ENCODE measurements at places on chromosomes 4 and X.

GRCh38 chr4:146488495-146489174 lies 33.1 kb downstream of the SLC10A7 start:
- no peaks in the 10 kb centered on the region for H3K4me1 ChIP-seq
- no peak for DNase-seq
- no peaks in the 10 kb centered on the region for H3K27me3 ChIP-seq
- no peak overlapping the region for H3K4me3 ChIP-seq
- no peak overlapping the region for H3K27ac ChIP-seq

- no peak for DNase-seq
- H3K36me3 ChIP-seq, result no peaks in the 10 kb centered on the region
- no peaks in the 10 kb centered on the region for H3K27me3 ChIP-seq
- H3K4me1 ChIP-seq, result no peaks in the 10 kb centered on the region
- H3K4me3 ChIP-seq, result no peak overlapping the region
- no peak overlapping the region for H3K27ac ChIP-seq
Observed at GRCh38 chr4:183249854-183250253, 70.2 kb downstream of the CLDN22 start.

GRCh38 chrX:6129195-6129594 lies 99.5 kb downstream of the NLGN4X start:
- H3K27ac ChIP-seq, result no peak overlapping the region
- H3K27me3 ChIP-seq, result no peaks in the 10 kb centered on the region
- no peaks in the 10 kb centered on the region for H3K36me3 ChIP-seq
- no peak overlapping the region for H3K4me3 ChIP-seq
- DNase-seq, result no peak
- no peaks in the 10 kb centered on the region for H3K4me1 ChIP-seq

DNA sequence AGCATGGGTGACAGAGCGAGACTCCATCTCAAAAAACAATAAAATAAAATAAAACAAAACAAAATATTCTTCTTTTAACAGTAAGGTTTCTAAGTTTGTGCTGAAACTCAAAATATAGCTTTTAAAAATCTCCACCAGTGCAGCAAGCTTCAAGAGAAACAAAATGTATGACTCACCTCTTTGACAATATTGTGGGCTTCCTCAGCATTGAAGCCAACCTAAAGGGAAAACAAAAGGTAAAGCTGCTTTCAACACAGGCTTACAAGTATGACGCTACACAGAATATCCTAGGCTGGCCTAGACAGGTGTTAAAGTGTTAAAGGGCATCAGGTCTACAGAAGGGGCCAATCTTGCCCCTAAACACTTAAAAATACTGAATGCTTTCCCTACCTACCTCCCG lies 1.2 kb downstream of the DYNLT3 start:
- peak overlapping the region; percentile 95 for H3K27ac ChIP-seq
- no peaks in the 10 kb centered on the region for H3K36me3 ChIP-seq
- no peaks in the 10 kb centered on the region for H3K27me3 ChIP-seq
- no peaks in the 10 kb centered on the region for H3K4me1 ChIP-seq
- DNase-seq, result no peak

DNA sequence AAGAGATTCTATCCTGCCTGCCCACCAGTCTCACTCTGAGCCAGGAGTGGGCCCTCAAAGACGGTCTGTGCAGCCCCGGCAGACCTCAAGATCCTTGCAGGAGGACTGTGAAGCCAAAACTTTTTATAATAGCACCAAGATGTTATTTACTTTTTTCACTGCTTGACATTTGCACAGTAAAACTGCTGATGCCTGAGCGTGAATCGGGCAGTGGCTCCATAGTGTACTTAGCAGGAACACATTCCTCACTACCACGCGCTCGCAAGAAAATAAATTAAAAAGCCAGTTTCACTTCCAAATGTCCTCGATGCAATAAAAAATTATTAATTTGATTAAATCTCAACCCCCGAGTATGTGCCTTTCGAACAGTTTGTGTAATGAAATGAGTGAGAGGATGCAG lies 22.5 kb downstream of the GPM6B start:
- H3K4me1 ChIP-seq, result no peaks in the 10 kb centered on the region
- no peak overlapping the region for H3K27ac ChIP-seq
- H3K36me3 ChIP-seq, result no peaks in the 10 kb centered on the region
- DNase-seq, result no peak
- H3K27me3 ChIP-seq, result no peaks in the 10 kb centered on the region

GRCh38 chrX:104922206-104922621 lies 298.3 kb downstream of the TEX13A start:
- no peaks in the 10 kb centered on the region for H3K36me3 ChIP-seq
- no peak for DNase-seq
- no peak overlapping the region for H3K4me3 ChIP-seq
- H3K27me3 ChIP-seq, result no peaks in the 10 kb centered on the region
- no peaks in the 10 kb centered on the region for H3K4me1 ChIP-seq

DNA sequence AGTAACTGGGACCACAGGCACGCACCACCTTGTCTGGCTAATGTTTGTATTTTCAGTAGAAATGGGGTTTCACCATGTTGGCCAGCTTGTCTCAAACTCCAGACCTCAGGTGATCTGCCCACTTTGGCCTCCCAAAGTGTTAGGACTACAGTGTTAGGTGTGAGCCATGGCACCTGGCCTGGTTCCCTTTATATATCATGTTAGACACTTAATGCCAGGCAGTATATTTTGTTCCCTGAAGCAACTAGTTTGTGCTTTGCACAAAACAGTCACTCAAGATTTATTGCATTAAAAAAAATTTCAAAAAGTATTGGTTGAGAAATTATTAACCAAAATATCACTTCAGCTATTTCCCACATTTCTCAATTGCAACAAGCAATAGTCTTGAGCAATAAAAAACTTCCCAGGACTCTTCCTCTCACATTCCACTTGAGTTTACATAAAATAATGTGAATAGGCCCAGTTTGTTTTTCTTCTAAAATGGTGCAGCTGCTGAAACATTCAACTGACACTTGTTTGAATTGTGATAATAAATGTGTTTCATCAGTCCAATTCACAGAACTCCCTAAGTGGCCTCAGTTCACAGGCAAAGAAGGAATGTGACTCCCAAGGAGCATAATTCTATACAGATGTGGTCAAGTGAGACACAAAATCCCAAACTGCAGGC lies 22.7 kb downstream of the CXCL1 start:
- H3K27me3 ChIP-seq, result no peaks in the 10 kb centered on the region
- DNase-seq, result no peak

DNA sequence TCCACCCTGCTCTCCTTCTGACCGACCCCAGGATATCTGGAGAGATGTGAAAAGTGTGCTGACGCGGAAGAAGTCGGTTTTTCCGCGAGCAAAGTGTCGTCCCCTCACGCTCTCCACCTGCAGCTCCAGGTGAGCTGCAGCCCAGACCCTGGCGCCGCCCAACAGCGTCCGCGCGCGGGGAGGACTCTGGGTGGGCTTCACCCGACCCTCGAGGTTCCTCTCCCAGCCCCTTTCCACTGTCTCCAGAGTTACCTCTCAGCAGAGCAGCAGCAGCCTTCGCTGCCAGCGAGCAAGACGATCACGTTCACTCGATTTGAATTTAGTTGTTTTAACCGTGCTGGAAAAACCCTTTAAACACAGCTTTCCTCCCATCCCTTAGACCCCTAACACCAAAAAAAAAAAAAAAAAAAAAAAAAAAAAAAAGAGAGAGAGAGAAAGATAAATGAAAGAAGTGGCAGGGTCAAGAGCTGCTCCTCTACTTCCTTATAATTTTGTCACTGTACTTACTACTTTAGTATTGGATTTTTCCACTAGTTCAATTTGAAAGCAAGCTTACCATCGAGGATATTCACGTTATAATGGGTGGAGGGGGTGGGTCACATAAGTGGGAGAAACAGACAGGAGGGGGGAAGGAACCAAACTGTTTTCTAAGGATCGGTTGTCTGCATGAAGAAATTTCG lies 758 bp upstream of the NR3C2 start:
- peaks cover 6% of the 10 kb centered on the region for H3K4me1 ChIP-seq
- H3K36me3 ChIP-seq, result no peaks in the 10 kb centered on the region
- H3K4me3 ChIP-seq, result peak overlapping the region; percentile 92
- DNase-seq, result no peak

DNA sequence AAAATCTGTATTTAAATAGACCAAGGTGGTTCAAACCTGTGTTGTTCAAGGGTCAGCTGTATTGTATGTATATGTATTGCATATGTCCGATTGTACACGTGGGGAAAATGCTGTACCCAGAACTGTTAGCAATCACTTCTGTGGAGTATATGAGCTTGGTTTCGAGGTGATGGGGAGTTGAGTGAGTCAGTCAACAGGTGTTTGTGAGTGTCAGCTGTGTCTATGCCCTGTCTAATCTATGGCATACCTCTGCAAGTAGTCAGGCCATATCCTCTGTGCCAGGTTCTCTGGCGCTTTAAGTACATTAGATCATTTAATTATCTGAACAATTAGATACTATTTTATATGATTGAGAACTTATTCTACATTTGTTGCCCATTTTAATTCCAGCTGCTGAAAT lies 7.4 kb downstream of the ZRSR2 start:
- DNase-seq, result no peak
- H3K27ac ChIP-seq, result no peak overlapping the region
- H3K4me3 ChIP-seq, result no peak overlapping the region
- H3K36me3 ChIP-seq, result peaks cover 24% of the 10 kb centered on the region
- no peaks in the 10 kb centered on the region for H3K4me1 ChIP-seq
- H3K27me3 ChIP-seq, result no peaks in the 10 kb centered on the region

DNA sequence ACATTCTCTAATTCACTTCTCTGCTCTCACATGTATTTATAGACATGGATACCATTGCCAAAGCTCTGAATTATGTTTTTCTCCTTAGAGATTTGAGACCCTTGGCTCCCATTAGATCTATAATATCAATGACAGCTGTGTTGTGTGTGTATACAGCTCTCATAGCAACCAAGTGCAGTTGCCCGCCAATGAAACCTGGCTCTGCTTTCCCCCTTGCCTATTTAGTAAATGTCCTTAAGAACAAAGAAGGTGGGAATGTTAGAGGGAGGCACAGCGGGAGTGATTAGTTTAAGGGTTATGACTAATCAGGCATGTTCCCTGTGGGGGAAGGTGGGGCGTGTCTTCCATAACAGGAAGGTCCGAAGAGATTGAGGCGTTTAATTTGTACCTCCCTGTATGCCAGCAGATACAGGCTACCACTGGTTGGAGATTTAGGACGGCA lies 100.5 kb upstream of the TBC1D9 start:
- peaks cover 16% of the 10 kb centered on the region for H3K4me1 ChIP-seq
- no peaks in the 10 kb centered on the region for H3K36me3 ChIP-seq
- DNase-seq, result no peak
- no peaks in the 10 kb centered on the region for H3K27me3 ChIP-seq
- no peak overlapping the region for H3K4me3 ChIP-seq
- peak overlapping the region; percentile 71 for H3K27ac ChIP-seq

DNA sequence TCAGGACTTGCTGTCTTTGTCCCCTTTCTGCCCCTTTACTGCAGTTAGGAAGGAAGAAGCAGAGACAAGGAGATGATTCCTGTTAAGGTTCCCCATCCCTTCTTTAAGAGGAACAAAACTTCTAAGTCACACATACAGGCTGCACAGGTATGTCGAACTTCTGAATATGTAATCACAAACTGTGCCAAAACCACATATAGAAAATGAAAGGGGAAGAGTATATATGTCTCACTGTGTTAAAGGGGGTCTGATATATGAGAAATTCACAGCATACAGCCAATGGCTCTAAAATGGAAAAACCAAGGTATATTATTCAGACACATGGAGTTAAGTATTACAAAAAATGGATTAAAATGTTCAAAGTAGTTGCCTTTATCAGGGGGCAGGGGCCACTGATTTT lies 11.7 kb downstream of the CFAP97 start:
- H3K27me3 ChIP-seq, result no peaks in the 10 kb centered on the region
- H3K4me1 ChIP-seq, result peaks cover 13% of the 10 kb centered on the region
- H3K27ac ChIP-seq, result no peak overlapping the region
- DNase-seq, result no peak

GRCh38 chr4:108622022-108622421 lies 1.6 kb downstream of the RPL34 start:
- H3K36me3 ChIP-seq, result peaks cover 18% of the 10 kb centered on the region
- no peaks in the 10 kb centered on the region for H3K27me3 ChIP-seq
- no peak for DNase-seq
- peaks cover 47% of the 10 kb centered on the region for H3K4me1 ChIP-seq

DNA sequence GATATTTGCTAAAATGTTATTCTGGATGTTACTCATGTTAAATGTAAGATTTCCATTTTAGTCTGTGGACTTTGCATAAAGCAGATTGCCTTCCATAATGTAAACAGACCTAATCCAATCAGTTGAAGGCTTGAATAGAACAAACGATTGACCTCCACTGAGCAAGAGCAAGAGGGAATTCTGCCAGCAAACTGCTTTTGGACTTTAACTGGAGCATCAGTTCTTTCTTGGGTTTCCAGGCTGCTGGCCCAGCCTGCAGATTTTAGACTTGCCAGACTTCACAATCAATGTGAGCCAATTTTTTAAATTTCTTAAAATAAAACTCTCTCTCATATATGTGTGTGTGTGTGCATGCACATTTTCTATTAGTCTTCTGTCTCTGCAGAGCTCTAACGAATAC lies 1248.8 kb downstream of the ADGRL3 start:
- no peak overlapping the region for H3K27ac ChIP-seq
- H3K27me3 ChIP-seq, result no peaks in the 10 kb centered on the region
- no peak for DNase-seq
- no peaks in the 10 kb centered on the region for H3K4me1 ChIP-seq
- H3K4me3 ChIP-seq, result no peak overlapping the region

GRCh38 chr4:150849016-150849415 lies 166.1 kb downstream of the LRBA start:
- H3K4me1 ChIP-seq, result no peaks in the 10 kb centered on the region
- H3K27me3 ChIP-seq, result no peaks in the 10 kb centered on the region
- H3K4me3 ChIP-seq, result no peak overlapping the region
- H3K36me3 ChIP-seq, result peaks cover 68% of the 10 kb centered on the region
- no peak overlapping the region for H3K27ac ChIP-seq

GRCh38 chr4:24980740-24981139 lies 50.0 kb downstream of the LGI2 start:
- DNase-seq, result no peak
- H3K27me3 ChIP-seq, result no peaks in the 10 kb centered on the region
- H3K27ac ChIP-seq, result no peak overlapping the region
- H3K4me3 ChIP-seq, result no peak overlapping the region
- H3K36me3 ChIP-seq, result no peaks in the 10 kb centered on the region
- peaks cover 14% of the 10 kb centered on the region for H3K4me1 ChIP-seq

GRCh38 chrX:123720486-123720885 lies 12.4 kb downstream of the THOC2 start:
- H3K27me3 ChIP-seq, result no peaks in the 10 kb centered on the region
- no peaks in the 10 kb centered on the region for H3K36me3 ChIP-seq

DNA sequence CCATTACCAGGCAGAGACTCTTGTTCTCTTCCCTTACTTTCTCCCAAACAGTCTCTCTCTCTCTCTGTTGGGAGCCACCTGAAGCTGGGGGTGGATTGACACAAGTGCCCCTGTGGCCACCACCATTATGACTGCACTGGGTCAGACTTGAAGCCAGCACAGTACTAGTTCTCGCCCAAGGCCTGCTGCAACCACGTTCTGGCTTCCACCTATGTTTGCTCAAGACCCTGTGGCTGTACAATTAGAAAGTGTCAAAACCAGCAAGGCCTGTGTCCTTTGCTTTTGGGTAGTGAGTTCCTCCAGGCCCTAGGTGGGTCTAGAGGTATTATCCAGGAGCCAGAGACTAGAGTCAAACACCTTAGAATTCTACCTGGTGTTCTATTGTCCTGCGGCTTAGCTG lies 31.0 kb downstream of the MAGED2 start:
- no peak overlapping the region for H3K4me3 ChIP-seq
- H3K27me3 ChIP-seq, result no peaks in the 10 kb centered on the region
- no peaks in the 10 kb centered on the region for H3K4me1 ChIP-seq
- DNase-seq, result no peak

GRCh38 chr4:30875658-30876269 lies 155.6 kb downstream of the PCDH7 start:
- H3K4me1 ChIP-seq, result no peaks in the 10 kb centered on the region
- DNase-seq, result no peak
- H3K27me3 ChIP-seq, result no peaks in the 10 kb centered on the region

- H3K36me3 ChIP-seq, result no peaks in the 10 kb centered on the region
- no peak for DNase-seq
Observed at GRCh38 chr4:179467878-179468277, 2025.6 kb upstream of the AGA start.
